NCI-H446 treated with DMSO at 0.1 percent for 48 hours (cell line): ENCODE measurements at places on chromosomes 7 and 10.

- DNase-seq = no peak
These were observed 94.6 kb downstream of the CUX1 start for GRCh38 chr7:101911800-101912715.

DNA sequence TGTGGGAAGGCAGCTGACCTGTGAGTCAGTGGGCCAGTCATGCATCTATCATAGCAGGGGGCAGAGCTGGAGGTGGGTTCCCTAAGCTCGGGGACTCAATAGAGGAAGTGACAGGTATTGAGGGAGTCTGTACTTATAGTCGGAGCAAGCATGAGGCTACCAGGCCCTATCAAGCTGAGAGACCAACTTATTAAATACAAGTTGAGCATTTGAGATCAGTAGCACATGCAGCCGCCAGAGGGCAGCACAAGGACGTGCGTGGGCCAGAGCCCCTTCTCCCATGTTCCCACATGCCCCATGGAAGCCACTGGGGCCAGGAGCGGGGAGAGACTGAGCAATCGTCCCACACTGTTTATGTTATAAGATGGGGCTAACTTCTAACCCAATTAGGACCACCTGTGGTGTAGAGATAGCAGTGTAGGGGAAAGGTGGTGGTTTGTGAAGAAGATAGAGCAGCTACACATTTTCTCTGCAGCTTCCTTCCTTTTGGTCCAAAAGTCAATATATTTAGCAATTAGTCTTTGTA lies 13.0 kb upstream of the STK31 start:
- DNase-seq = no peak

- no peak for DNase-seq
These were observed 8.4 kb upstream of the LYZL2 start for GRCh38 chr10:30637881-30638467.

GRCh38 chr10:65891073-65891981 lies 1034.5 kb upstream of the LRRTM3 start:
- DNase-seq = no peak

DNA sequence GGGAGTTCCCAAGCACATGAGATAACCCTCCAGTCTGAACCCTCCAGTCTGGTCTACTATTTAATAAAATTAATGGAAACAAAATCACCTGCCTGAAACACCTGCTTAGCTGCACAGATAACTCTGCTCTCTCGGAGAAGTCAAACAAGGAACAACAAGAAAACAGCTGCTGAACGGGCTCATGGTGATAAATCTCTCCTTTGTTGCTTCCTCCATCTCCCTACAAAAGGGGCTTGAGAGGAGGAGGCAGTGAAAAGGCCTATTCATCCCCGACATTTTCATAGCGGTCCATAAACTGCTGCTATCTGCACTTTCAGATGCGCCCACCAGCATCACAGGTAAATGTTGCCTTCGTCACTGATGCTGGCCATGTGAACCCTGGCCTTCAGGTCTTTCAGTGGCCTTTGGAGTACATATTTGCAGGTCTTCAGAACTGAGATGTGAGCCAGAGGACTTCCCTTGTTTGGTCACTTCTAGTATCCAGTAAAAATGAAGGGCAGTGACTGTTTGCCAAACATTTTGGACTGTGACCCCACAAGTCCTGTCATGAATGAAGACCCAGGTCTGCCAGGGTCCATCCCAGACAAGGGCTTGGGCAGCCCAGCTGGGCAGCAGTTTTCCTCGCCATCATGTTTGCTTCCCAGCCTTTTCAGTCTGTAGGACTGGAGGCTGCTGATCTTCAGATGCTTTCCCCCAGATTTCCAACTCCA lies 15.9 kb downstream of the FKBP6 start:
- DNase-seq = no peak

- no peak for DNase-seq
These were observed 43.4 kb downstream of the PRF1 start for GRCh38 chr10:70558871-70559810.

DNA sequence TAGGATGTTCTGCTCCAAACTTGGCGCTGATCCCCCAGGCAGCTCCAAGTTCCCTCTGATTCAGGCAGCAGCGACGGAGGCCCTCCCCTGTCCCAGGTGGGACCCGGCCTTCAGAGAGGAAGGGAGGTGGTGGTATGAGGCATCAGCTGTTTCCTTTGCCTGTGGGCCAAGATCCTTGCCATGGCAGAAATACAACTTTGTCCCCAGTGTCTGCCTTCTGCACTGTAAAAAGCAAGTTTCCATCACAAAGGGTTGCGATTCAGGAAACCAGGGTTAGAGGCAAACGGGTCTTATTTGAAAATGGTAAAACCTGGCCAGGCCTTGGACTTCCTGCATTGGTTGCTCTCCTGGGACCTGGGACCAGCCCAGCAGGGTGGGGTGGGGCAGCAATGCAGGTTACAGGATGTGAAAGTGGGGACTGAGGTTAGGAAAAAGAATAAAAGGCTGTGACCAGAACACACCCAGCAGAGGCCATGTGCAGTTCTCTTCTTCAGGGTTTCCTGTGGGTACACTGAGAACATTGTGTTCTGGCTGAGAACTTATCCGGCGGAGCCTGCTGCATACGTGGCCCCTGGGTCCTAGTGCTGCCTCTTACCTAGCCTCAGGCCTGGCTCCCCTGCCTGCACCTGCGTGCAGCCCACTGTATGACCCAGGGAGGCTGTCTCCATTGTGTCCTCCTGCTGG lies 25.1 kb upstream of the DDIT4 start:
- no peak for DNase-seq

DNA sequence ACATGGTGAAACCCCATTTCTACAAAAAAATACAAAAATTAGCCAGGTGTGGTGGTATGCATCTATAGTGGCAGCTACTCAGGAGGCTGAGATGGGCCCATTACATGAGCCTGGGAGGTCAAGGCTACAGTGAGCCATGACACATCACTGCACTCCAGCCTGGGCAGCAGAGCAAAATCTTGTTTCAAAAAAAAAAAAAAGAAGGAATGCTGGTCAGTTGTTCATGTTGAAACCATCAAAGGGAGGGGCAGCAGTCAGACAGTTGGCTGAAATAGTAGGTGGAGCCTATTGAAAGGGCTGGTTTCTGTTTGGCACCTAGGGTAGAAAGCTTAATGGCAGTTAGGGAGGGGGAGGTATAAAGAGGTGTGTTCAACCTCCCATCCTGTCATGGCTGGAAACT lies 323.0 kb downstream of the GALNT17 start:
- DNase-seq = no peak

DNA sequence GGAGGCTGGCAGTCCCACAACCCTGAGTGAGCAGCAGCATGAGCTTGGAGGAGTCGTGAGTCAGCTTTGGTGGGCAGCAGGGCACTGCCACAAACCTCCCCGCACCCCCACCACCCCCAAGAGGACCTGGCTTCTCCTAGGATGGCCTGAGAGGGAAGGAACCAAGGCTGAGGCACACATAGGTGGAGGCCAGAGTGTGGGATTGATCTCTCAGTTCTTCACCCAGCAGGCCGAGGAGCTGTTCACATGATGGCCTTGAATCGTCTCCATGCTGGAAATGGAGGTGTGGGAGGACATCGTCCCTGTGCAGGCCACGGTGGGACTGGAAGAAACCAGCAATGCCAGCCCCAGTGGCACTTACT lies 17.4 kb upstream of the GDF10 start:
- DNase-seq = no peak

- DNase-seq = no peak
These were observed 2.4 kb downstream of the UBE2H start for GRCh38 chr7:129950191-129950932.

DNA sequence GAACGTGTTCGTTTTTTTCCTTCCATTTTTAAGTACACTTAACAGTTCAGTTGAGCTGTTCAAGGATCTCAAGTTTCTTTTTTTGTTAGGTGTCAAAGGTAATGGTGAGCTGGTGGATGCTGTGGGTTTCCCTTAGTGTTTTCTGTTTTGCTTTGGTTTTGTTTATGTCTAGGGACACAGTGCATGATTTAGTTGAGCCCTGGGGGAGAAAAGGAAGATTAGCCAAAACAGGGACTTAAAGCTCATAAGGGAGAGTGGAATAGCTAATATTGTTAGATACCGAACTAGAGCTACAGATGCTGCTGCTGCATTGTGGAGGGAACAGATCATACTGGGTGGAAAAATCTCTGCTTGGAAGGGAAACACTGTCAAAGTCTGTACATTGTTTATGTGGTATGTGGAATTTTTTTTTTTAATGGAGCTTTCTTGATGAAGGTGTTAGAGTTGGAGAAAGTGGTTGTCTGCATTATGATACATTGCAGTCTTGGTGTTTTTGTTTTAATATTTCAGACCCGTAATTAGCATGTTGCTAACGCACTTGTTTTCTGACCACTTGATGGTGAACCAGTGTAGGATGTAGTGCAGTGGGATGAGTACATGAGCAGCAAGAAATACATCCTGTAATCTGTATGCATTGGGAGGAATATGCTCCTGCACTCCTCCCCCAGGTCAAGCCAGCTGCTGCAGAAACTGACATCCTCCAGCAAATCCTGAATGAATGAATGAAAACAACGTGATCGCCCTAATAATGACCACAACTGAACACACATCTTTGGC lies 2.1 kb downstream of the GLCCI1 start:
- DNase-seq = peak; percentile 9

- DNase-seq = no peak
These were observed 180.0 kb upstream of the ANK3 start for GRCh38 chr10:60569681-60570080.

DNA sequence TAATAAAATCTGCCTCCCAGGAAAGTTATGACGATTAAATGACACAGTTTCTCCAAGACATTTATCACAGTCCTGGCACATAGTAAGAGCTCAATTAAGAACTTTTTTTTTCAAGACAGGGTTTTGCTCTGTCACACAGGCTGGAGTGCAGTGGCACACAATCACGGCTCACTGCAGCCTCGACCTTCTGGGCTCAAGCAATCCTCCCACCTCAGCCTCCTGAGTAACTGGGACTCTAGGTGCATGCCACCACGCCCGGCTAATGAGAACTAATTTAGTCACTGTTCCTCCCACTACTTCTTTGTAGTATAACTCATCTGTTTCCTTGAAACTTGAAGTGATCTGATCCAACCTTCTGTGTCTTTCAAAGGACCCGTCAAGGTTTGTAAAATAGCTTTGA lies 42.2 kb upstream of the MXI1 start:
- no peak for DNase-seq
